Adipose tissue (tissue), 3 donors: ENCODE measurements at places on chromosomes 6 and 20. TPM values are rescaled to one million over a fixed set of nuclear protein-coding genes. Genes with fewer than 3 reads are reported as not detected.

RIPPLY2 gene
- 0.07 TPM for polyA plus RNA-seq

GABRR1 gene
- polyA plus RNA-seq: not detected

SLA2 gene
- 0.22 TPM for polyA plus RNA-seq

UNC93A gene
- not detected for polyA plus RNA-seq

TSPO2 gene
- 0.08 TPM for polyA plus RNA-seq

CCHCR1 gene
- 6.1 TPM for polyA plus RNA-seq

HTR1E gene
- polyA plus RNA-seq: 0.03 TPM

CRIP3 gene
- polyA plus RNA-seq: 1.4 TPM

LIN28B gene
- not detected for polyA plus RNA-seq

PEX7 gene
- polyA plus RNA-seq: 4.2 TPM

UBE2V1 gene
- 45.8 TPM for polyA plus RNA-seq

TRIM31 gene
- not detected for polyA plus RNA-seq

SAMD10 gene
- polyA plus RNA-seq: 2.0 TPM
